ENCODE measurements at places on chromosomes 13 and 19. TPM values are rescaled to one million over a fixed set of nuclear protein-coding genes. Genes with fewer than 3 reads are reported as not detected.
A peak's percentile ranks its signal among the peaks of the same experiment; 100 is the strongest.

DNA sequence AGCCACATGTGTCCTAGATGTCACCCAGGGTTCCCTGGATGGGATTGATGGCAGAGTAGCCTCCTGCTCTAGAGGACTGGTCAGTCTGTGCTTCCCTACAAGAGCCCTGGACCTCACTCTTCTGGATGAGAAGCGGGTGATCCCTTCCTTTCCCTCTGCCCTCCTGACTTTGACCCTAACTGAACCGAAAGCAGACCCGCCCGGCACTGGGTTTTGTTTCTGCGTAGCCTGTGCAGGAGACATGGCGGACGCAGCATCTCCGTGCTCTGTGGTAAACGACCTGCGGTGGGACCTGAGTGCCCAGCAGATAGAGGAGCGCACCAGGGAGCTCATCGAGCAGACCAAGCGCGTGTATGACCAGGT, 4.9 kb downstream of the THOP1 start:
- DNase-seq = no peak
- no peak overlapping the region for H3K4me3 ChIP-seq
- no peaks in the 10 kb centered on the region for H3K4me1 ChIP-seq
- H3K36me3 ChIP-seq = peaks cover 21% of the 10 kb centered on the region
- H3K27ac ChIP-seq = no peak overlapping the region

The NLRP9 gene
- total RNA-seq = not detected

- H3K4me3 ChIP-seq = no peak overlapping the region
- no peak overlapping the region for H3K27ac ChIP-seq
These were observed 23.2 kb upstream of the EEF1AKMT1 start for GRCh38 chr13:20796791-20797508.

The STOML3 gene
- total RNA-seq = not detected

The BORA gene
- 3.0 TPM for total RNA-seq

DNA sequence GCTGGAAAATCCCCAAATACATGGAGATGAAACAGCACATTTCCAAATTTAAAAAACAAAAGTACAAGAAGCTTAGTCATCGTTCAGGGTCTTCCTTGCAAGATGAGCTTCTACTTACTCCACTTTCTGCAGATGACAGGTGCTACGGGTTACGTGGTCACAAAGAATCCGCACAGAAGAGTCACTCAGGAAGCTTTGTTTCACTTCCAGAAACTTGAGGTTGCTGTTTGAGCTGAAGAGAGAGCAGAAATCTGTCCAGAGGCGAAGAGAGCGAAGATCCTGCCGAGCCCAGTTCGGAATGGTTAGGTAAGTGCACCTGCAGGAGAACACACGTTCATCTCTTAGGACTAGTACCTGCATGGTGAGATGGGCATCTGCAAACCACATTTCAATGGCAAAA, 9.4 kb downstream of the NLRP7 start:
- H3K27me3 ChIP-seq = no peaks in the 10 kb centered on the region
- no peak overlapping the region for H3K4me3 ChIP-seq
- DNase-seq = no peak
- H3K36me3 ChIP-seq = no peaks in the 10 kb centered on the region
- no peak overlapping the region for H3K27ac ChIP-seq

DNA sequence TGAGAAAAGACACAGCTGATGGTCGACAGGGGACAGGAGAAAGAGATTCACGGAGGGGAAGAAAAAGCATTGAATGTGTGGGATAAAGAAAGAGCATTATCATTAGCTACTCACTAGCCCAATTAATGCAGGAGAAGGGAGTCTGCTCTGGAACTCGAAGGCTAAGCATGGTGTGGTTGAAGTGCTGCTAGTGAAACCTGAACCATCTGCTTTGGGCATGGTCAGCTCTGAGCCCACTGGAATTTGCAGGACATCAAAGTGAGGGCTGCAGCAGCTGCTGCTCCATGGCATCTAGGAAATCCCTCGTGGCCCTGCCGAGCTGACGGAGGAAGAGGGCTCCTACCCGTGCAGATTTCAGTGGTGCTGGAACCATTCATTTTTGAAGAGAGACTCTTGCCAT, 320.3 kb downstream of the ATP8A2 start:
- H3K36me3 ChIP-seq = no peaks in the 10 kb centered on the region
- no peak overlapping the region for H3K27ac ChIP-seq
- DNase-seq = no peak
- H3K27me3 ChIP-seq = no peaks in the 10 kb centered on the region
- no peaks in the 10 kb centered on the region for H3K4me1 ChIP-seq

DNA sequence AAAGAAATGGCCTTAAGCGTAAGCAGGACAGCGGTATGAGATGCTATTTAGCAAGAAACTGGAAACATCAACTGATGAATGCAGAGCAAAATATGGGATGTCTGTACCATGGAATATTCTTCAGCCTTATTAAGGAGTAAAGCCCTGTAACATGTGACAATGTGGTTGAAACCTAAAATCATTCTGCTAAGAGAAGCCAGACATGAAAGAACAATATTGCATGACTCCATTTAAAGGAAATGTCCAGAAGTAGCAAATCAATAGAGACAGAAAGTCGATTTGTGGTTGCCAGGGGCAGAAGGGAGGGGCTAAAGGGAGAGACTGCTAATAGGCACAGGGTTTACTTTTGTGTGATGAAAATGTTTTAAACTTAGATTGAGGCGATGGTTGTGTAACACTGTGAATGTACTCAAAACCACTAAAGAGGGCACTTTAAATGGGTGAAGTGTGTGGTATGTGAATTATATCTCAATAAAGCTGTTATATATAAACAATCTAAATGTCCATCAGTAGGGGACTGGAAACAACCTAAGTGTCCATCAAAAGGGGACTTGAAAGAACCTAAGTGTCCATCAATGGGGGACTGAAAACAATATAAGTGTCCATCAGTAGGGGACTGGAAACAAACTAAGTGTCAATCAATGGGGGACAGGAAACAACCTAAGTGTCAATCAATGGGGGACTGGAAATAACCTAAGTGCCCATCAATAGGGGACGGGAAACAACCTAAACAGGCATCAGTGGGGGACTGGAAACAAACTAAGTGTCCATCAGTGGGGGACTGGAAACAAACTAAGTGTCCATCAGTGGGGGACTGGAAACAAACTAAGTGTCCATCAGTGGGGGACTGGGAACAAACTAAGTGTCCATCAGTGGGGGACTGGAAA, 45.4 kb downstream of the CCL25 start:
- no peaks in the 10 kb centered on the region for H3K4me1 ChIP-seq
- no peak for DNase-seq
- no peaks in the 10 kb centered on the region for H3K36me3 ChIP-seq
- no peak overlapping the region for H3K27ac ChIP-seq
- H3K4me3 ChIP-seq = no peak overlapping the region

GRCh38 chr19:14972676-14973075, 7.0 kb downstream of the SLC1A6 start:
- DNase-seq = no peak
- H3K27me3 ChIP-seq = peaks cover 8% of the 10 kb centered on the region
- H3K36me3 ChIP-seq = no peaks in the 10 kb centered on the region
- no peak overlapping the region for H3K27ac ChIP-seq
- H3K4me1 ChIP-seq = no peaks in the 10 kb centered on the region

The ZNF221 gene
- 3.9 TPM for total RNA-seq

The ZNF497 gene
- 1.4 TPM for total RNA-seq

The CEACAM16 gene
- not detected for total RNA-seq

- H3K4me1 ChIP-seq = peaks cover 38% of the 10 kb centered on the region
- H3K27ac ChIP-seq = peak overlapping the region; percentile 100
- no peak for DNase-seq
- H3K27me3 ChIP-seq = no peaks in the 10 kb centered on the region
- peak overlapping the region; percentile 99 for H3K4me3 ChIP-seq
These were observed 2.5 kb downstream of the ITM2B start for GRCh38 chr13:48235341-48236135.

The ZNF20 gene
- 3.3 TPM for total RNA-seq
